ENCODE measurements at places on chromosomes 7 and 10.

DNA sequence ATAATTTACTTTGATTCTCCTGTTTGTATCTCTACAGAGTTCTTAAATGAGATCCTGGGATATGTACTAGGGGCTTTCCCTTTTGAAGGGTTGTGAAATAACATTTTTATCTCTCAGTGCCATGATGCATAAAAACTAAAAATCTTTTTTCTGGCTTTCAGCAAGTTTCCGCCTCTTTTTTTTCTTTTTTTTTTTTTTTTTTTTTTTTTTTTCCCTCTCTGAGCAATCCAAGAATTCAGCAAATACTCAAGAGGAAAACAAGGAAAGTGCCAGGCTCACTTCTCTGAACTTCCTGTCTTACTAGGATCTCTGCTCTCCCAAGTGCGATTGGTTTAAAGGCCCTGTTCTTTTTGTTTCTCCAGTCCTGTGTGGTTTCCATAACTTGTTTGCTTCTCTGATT is 79.9 kb downstream of the HYCC1 start:
- DNase-seq: no peak

DNA sequence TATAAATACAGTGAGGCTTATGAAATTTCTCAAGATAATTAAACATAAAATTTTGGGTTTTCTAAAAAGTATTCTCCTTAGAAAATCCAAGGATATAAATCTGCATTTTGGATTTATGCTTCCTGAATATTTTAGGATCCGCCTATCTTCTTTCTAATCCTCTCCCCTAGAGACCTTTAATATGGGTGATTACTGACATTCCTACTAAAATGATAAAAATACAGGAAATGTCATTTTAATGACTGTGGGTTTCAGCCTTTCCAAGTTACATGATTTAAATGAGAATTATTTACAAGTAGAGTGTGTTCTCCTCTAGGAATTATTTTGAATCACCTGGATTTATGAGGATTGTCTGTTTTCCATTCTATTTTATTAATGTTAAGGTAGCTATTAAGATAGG is 150.4 kb downstream of the C7orf25 start:
- DNase-seq: no peak

- no peak for DNase-seq
Measured at GRCh38 chr10:96987842-96988175, 155.7 kb downstream of the LCOR start.

DNA sequence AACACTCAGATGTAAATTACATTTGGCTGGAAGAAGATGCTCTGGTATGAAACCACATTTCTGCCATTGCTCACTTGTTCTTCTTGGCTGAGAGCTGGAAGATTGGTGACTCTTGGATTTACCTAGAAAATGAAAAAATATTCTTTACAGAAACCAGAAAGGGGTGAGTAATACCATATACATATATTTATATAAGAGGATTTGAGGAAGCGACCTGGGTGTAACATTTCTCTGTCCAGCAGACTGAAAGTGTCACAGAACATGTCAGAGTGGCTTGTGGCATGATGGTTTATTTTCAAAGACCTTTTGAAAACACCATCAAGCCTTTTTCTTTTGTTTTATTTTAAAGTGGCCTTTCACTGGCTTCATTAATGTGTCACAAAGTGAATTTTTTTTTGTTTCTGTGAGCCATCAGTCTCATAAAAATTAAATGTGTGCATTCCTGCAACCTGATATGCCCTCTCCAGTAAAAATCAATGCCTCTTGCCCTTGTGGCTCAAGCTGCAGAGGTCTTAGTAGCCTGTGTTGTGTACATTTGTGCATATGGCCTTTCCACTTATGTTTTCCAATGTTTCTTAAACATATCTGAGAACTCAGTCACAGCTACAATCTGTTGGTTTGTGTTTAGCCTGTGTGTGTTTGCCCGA is 23.5 kb downstream of the CREB5 start:
- DNase-seq: no peak

- no peak for DNase-seq
Measured at GRCh38 chr10:86362129-86362527, 4.5 kb downstream of the GRID1 start.

GRCh38 chr10:17735166-17735941 is 16.6 kb upstream of the TMEM236 start:
- no peak for DNase-seq

GRCh38 chr10:80633910-80634309 is 96.2 kb downstream of the SH2D4B start:
- no peak for DNase-seq

DNA sequence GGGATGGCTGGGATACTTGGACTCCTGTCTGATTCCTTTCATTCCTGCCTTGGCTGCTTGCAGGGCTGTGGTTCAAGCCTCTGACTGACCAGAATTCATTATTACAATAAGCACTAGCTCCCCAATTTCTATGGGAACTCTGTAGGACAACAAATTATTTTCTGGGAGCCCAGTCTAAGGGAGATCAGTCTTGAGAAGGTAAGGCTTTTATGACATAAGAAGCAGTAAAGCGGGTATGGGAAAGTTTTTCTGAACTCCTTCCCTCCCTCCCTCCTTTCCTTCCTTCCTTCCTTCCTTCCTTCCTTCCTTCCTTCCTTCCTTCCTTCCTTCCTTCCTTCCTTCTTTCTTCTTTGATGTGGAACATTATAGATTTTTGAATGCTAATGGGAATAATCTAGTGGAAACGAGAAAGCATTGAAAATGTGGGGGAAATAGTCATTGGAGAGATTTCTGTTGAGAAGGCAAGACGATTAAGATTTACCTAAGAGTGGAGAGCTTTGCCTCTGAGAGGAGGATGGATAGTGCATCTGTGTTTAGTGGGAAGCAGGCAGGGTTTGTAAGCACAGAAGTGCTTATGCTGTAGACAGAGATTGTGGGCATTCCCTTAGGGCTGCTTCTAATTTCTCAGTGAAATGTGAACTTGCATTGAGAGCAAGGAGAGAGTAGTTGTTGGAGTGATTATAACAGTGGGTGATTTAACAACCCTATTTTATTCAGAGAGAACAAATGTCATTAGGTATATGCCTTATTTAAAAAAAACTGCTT is 201.5 kb downstream of the DNAJB9 start:
- DNase-seq: no peak

DNA sequence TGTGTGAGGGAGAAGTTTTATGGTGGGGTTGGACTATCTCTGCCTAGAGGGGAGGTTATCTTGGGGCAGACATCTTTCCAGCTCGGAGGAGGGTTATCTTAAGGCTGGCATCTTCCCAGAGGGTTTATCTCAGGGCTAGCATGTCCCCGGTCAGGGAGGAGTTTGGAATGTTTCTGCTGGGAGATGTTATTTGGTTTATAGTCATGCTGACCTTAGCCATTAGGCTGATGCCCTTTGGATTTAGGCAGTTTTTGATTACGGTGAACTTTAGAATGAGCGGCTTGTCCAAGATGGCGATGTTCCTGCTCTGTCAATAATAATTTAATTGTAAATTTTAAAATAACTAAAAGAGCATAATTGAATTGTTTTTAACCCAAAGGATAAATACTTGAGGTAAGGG is 236.4 kb downstream of the CACNB2 start:
- no peak for DNase-seq

- no peak for DNase-seq
Measured at GRCh38 chr10:110461530-110461929, 36.2 kb upstream of the DUSP5 start.

DNA sequence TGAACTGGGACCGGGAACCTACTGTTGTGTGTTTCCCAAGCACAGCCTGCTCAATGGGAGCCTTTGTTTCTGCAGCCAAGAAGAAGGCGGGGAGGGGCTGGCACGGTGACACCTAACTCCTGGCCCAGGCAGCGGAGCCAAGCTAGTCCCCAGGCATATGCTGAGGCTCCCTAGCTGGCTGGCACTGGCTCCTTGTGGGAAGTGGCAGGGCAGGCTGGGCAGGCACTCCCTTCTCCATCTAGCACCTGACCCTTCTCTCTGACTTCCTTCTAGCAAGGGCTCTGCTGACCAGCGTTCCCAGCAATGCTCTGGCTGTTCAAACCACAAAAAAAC is 325.0 kb downstream of the PLXNA4 start:
- no peak for DNase-seq

DNA sequence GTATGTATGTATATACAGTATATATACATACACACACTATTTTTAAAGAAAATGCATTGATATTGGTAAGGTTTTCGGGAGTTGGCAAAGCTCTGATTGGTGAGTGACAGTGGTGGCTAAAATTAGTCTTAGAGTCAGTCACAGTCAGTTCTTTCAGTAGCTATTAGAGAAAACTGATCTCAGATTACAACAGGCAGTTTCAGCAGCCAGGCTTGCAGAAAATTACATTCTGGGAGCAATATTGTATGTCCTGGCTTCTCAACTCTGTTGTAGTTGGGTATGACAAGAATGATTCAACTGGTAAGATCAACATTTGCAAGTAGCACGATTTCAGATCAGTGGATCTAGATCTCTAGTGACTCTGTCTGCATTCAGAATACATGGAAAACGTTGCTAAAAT is 897.9 kb upstream of the AUTS2 start:
- DNase-seq: no peak

- DNase-seq: no peak
Measured at GRCh38 chr7:113774182-113774807, 144.5 kb downstream of the PPP1R3A start.

DNA sequence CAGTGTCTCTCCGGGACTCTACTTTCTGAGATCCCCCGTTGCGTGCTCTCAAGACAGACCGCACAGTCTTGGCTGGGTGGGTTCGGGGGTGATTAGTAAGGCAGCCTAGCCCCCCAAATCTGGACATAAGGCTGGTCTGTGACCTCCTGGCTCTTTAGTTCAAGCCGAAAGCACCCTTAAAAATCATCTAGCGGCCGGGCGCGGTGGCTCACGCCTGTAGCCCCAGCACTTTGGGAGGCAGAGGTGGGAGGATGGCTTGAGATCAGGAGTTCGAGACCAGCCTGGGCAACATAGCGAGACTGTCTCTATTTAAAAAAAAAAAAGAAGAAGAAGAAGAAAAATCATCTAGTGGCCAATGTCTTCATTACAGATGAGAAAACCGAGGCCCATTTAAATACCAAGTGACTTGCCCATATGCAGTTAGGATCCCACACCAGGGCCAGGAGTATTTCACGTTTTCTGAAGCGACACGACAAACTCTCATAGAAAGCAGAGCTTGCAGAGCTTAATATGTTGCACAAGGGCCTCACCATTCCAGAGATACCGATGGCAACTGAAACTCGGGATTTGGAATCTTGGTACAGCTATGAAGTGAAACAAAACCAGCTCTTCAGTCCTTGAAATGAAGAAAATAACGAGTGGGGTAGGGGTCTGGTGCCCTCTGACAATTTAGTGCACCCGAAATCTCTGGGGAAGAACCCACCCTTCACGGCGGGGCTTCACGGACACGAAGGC is 703 bp upstream of the HILPDA start:
- DNase-seq: no peak

- no peak for DNase-seq
Measured at GRCh38 chr10:107490389-107490788, 325.9 kb upstream of the SORCS1 start.

GRCh38 chr10:101961591-101962498 is 94.1 kb downstream of the ARMH3 start:
- no peak for DNase-seq
